ENCODE measurements at places on chromosomes 5 and 9. TPM values are rescaled to one million over a fixed set of nuclear protein-coding genes. Genes with fewer than 3 reads are reported as not detected.

The CBY3 gene
- total RNA-seq = not detected

The CACNA1B gene
- 1.5 TPM for total RNA-seq

The NR5A1 gene
- total RNA-seq = 1.0 TPM

The SHROOM1 gene
- 2.0 TPM for total RNA-seq

The EPB41L4B gene
- 6.2 TPM for total RNA-seq

The SH3TC2 gene
- total RNA-seq = 0.69 TPM

The INSYN2B gene
- total RNA-seq = 0.06 TPM

The PCDHB5 gene
- total RNA-seq = 11.9 TPM

The KIF12 gene
- total RNA-seq = 0.59 TPM

The TMEM174 gene
- not detected for total RNA-seq

The ADAMTS16 gene
- total RNA-seq = 3.9 TPM

GRCh38 chr5:123868267-123868666, 356.3 kb downstream of the CSNK1G3 start:
- DNase-seq = no peak

- DNase-seq = no peak
These were observed 174.1 kb downstream of the KDM4C start for GRCh38 chr9:6931913-6932312.

DNA sequence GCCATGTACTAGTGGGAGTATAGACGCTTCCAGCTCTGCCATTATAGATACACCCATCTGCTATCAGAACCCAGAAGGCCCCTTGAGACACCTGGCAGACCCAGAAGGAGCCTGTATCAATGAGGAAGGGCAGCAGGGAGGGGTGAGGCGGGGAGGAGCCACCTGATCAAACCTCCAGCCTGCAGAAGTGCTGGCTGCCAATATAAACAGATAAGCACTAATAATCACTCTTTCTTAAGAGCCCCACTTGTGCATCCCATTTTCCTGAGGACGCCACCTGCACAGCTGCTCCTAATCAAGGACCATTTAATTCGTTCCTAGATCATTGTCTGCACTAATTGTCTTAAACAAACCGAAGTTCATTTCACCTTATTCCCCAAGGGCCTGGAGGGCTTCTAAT, 75.0 kb upstream of the NEK6 start:
- DNase-seq = no peak

GRCh38 chr5:96875791-96876291, 459 bp upstream of the ERAP2 start:
- DNase-seq = no peak

GRCh38 chr9:117777823-117778222, 73.6 kb downstream of the TLR4 start:
- no peak for DNase-seq

- no peak for DNase-seq
These were observed 16.4 kb downstream of the SLCO4C1 start for GRCh38 chr5:102279711-102280110.

DNA sequence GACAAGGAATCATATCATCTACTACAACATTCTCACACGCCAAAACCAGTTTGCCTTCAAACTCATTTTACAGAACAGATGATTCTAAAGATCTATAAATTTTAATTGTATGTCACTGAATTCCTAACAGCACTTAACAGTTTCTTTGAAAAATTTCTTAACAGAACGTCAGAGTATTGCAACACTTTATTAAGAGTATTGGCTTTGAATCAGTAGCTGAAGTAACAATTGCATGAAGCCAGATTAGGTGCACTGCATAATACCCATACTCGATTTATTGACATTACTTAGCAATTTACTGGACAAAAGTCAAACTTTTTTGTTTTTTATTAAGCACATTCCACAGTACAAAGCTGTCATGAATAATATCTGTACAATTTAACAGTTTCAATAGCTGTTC, 75.8 kb downstream of the SMIM23 start:
- no peak for DNase-seq

DNA sequence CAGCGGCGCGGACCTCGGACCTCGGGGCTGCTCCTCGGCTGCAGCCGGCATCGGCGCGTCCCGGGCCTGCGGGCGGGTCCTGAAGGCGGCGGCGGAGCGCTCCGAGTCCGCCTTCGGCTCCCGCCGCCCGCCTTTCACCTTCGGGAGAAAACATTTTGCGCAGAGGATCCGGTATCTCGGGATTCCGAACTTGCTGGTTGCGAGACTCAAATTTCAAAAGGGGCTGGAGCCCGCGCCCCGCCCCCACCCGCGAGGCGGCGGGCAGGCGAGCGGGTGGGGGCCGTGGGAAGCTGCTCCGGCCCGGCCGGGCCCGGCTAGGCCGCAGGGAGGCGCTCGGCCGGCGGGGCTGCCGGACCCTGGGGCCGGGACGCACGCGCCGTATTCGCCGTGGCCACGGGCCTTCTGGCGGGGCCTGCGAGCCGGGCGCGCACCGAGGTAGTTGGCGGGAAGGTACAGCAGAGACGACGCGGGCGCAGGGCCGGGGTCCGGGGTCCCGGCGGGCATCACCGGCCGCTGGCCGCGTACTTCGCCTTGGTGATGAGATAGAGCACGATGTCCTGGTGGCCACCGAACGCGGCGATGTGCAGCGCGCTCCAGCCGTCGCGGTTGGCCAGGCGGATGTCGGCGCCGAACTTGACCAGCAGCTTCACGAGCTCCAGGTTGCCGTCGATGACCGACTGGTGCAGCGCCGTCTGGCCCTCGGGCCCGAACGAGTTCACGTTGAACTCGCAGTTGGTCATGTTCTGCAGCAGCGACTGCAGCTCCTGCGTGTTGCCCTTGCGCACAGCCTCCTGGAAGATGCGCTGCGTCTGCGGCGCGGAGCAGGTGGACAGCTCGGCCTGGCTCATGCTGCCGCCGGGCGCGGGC, 757 bp downstream of the NRARP start:
- DNase-seq = peak; percentile 91

DNA sequence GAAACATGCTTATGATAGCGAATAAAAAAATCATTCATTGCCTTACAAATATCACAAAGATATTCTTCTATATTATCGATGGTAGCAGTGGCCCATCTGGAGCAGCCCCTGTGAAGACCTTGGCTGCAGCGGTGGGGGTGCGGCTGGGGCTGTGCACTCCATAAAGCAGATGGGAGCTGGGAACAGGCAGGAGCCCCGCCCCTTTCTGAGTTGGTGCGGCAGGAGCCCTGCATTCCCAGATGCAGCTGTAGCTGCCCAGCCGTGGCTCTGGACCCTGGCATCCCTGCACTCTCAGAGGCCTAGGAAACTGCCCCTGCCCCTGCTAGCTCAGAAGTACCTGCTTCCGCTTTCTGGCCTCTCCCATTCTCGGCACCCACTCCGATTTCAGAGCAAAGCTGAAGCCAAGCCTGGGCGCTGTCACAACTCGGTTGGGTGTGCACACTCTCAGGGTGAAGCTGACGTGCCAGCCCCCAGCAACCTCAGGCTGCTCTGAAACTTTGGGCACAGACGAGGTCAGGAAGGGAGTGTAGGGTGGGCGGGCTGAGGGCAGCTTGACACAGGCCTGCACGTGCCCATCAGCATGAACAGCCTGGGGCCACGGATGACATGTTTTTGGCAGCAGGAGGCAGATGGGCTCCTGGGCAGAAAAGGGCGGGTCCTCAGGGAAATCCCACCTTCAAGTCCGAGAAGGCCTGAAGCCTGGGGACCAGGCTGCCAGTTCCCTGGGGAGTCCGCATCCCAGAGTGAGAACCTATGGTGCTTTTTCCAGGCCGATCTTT, 1440.8 kb upstream of the ACO1 start:
- no peak for DNase-seq

- DNase-seq = no peak
These were observed 19.4 kb downstream of the CCNH start for GRCh38 chr5:87393331-87393730.

GRCh38 chr9:130345897-130346385, 80.4 kb downstream of the HMCN2 start:
- DNase-seq = peak; percentile 21

DNA sequence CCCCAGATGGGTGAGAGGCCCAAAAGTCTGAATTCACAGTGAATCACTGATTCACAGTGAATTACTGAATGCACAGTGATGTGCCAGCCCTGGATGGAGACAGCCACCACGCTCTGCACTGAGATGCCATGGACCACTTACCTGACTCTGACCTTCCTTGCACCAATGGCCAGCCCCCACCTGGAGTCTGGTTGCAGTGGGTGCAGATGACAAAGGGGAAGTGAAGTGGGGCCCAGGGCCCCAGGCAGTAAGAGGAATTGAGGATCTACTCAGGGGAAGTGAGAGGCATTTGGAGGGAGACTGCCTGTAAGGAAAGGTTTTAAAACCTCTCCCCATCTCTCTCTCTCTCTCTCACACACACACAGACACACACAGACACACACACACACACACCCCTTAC, 412.1 kb downstream of the CYLC2 start:
- DNase-seq = no peak

DNA sequence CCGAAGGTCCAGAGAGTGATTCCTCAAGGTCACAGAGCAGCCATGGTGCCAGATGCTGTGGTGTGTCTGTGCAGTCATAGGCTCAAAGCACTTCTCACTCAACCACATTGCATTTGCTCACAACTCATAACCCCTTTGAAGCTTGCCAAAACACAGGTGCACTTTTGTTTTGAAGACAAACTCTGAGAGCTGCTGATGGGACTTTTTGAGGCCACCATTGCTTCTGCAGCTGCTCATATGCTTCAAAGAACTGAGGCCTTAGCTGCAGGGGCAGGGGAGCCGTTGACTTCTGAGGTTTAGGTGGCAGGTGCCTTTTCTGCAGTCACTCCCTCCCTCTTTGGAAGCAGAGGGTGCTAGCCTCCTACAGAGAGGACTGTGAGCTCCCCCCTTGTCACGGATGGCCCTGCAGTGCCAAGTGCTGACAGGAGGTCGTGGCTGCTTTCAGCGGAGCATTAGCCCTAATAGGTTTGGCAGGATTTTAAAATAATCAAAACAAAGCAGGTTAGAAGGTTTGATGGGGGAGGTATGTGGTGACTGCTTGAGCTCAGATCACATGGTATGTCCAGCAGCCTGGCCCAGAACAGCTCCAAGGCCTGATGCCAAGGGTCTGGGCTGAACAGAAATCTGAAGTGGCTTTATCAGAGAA, 232.1 kb downstream of the MAN2A1 start:
- no peak for DNase-seq

DNA sequence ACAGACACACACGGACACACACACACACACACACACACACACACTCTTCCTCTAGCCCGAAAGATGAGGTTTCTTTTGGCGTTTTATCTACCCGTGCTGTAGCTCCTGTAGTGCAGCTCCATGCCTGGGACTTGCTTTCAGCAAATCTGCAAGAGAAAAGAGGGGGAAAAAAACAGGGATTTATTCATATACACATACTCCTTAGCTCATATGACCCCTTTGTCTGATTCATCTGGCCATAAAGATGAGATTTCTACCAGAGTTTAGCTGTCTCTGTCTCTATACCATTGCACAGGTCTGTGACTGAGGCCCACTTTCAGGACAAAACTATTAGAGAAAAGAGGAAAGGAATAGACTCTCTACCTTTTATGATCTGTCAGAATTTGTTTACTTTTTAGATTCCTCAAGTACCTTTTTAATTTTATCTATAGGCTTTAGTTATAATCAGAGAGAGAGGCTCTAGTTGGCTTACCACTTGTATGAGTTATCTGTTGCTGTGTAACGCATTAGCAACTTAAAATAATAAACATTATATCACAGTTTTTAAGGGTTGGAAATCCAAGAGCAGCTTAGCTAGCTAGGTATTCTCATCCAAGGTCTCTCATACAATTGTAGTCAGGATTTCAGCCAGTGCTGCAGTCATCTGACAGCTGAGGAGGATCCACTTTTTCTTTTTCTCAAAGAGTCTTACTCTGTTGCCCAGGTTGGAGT, 14.7 kb downstream of the SNX2 start:
- DNase-seq = no peak

GRCh38 chr9:120729791-120730241, 15.5 kb upstream of the MEGF9 start:
- DNase-seq = peak; percentile 41

DNA sequence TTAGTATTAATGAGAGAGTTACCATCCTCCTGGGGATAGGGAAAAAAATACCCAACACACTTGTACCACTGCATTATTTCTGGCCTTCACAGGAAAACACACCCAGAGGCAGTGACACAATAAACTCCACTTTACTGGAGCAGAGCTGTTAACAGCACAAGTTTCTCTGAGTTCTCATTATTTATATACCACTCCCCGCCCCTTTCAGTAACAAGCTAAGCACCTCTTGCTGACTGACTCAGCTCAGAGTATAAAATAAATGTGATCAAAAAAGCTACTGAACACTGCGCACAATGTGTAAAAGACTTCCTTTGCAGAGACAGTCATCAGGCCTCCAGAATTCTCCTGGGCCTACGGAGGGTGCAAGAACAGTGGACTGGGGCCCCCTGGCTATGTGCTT, 21.6 kb downstream of the KLF9 start:
- DNase-seq = no peak

- no peak for DNase-seq
These were observed 756.8 kb upstream of the CDH6 start for GRCh38 chr5:30436691-30437090.

DNA sequence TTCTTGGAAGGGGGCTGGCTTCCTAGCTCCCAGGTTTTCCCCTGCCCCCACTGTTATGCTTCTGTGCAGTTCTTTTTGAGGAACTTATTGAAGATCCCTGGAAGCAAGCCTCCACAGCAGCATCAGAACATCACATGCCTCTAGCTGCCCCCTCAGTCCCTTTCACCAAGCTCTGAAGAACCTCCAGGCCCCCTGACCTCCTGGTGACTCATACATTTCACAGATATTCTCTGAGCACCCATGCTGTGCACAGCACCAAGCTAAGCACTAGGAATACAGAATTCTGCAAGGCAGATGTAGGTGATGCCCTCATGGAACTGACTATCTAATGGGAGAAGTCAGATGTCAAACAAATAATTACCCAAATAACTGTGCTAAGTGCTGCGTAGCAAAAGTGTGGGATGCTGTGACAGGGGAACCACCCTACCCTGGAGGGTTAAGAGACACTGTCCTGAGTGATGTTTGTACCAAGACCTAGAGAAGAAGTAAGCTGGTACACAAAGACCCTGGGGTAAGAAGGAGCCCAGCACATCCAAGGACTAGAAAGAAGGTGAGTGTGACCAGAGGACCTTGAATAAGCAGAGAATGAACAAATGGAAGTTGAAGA, 213.7 kb upstream of the NR4A3 start:
- no peak for DNase-seq

- DNase-seq = no peak
These were observed 25.5 kb downstream of the TNPO1 start for GRCh38 chr5:72841756-72842535.

GRCh38 chr5:145521066-145521465, 314.1 kb downstream of the PRELID2 start:
- peak; percentile 51 for DNase-seq

- no peak for DNase-seq
These were observed 248.6 kb downstream of the RFX3 start for GRCh38 chr9:3277200-3277599.

DNA sequence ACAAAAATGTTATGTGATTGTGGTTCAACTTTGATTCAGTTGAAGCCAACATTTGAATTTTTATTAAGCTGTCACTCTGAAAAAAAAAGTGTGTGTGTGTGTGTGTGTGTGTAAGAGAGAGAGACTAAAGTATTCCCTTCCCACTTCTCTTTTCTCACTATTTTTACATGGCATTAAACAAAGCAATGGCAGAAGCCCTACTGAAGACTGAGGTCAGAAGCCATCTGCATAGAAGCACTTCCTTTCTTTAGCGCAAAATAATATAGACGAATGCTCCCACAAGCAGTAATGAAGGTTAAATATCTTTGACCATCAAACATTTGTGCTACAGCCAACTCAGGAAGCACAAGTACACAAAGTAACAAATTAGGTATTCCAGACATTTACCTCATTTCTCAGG, 540.5 kb downstream of the KCTD16 start:
- DNase-seq = no peak

Measured in neural progenitor cell (in vitro differentiated cells).